ENCODE measurements at places on chromosomes 2 and 18.

DNA sequence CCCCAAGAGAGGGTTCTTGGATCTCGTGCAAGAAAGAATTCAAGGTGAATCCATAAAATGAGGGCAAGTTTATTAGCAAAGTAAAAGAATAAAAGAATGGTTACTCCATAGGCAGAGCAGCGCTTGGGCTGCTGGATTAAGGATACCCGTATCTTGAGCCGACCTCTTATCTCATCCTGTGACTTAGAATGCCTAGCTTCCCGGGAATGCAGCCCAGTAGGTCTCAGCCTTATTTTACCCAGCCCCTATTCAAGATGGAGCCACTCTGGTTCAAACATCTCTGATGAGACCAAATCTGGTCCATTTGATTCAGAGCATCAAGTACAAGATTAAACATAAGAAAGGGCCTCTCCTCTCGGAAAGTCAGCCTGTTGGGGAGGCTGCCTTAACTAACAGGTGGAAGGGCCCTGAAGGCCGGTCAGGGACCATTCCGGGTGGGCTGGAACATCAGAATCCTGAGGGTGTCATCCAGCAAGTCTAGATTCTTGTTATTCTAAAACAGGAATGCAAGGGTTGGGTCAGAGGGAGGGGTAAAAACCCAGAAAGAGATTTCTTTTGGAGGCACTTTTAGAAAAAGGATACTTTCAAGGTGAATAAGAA lies 5.8 kb downstream of the PSD4 start:
- DNase-seq, result no peak

GRCh38 chr2:13676269-13676668 lies 956.2 kb upstream of the LRATD1 start:
- DNase-seq, result no peak

DNA sequence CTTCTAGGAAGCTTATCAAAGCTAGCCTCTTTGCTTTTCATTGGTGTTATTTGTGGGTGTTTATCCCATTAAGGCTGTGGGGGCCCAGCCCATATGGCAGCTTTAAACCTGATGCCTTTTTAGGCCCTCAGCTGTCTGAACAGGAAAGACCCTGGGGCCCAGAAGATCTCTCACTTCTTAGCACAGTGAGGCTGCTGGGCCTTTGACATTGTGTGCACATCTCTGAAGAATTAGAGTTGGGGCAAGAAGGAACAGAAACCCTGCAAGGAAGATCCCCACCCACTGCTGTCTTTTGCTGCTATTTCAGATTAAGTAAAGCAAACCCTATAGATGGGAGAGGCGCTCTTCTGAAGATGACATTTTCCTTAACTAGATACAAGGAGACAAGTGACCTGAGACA lies 250.0 kb downstream of the SMAD2 start:
- DNase-seq, result no peak

- DNase-seq, result no peak
Observed at GRCh38 chr18:48899558-48900174, 51.1 kb downstream of the SMAD7 start.

- no peak for DNase-seq
Observed at GRCh38 chr18:53789376-53790247, 434.9 kb downstream of the MBD2 start.

- DNase-seq, result no peak
Observed at GRCh38 chr2:166773308-166773949, 114.9 kb upstream of the XIRP2 start.

DNA sequence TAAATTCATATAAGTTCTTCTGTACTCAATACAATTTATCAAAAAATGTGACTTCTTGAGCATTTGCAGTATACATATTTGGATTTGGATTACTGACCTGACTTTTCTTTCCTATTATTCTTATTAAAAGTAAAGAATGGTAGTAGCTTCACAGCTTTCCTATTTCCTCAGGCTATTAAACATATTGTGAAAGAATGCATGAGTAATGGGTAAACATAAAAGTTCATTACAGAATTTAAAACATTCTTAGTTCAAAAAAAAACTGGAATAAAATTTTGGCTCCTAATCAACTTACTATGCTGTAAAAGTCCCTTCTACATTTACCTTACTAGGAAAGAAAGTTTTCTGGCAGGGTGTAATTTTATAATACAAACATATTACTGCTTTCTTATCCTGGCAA lies 27.3 kb upstream of the C2orf66 start:
- no peak for DNase-seq

DNA sequence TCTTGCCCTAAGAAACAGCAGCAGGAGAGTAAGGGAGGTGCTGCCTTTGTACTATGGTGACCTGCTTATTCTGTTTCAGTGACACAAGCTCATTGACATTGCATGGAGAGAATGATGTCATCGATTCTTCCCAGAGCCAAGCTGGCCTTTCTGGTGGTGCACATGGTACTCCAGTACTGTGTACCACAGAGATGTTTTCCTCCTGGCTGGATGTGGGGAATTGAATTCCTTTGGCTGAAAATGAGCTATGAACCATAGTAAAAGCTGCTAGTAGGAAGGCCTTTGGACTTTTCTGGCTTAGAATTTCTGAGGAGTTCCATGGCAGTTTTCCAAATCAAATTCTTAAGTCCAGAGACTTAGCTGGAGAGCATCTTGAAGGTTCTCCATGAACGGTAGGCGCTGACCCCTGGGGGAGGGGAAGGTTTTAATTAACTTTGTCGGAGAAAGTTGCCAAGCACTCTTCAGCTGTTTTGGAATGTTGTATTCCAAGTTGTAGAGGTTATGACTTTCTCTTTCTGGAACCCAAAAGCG lies 17.1 kb upstream of the B3GNT2 start:
- DNase-seq, result no peak

DNA sequence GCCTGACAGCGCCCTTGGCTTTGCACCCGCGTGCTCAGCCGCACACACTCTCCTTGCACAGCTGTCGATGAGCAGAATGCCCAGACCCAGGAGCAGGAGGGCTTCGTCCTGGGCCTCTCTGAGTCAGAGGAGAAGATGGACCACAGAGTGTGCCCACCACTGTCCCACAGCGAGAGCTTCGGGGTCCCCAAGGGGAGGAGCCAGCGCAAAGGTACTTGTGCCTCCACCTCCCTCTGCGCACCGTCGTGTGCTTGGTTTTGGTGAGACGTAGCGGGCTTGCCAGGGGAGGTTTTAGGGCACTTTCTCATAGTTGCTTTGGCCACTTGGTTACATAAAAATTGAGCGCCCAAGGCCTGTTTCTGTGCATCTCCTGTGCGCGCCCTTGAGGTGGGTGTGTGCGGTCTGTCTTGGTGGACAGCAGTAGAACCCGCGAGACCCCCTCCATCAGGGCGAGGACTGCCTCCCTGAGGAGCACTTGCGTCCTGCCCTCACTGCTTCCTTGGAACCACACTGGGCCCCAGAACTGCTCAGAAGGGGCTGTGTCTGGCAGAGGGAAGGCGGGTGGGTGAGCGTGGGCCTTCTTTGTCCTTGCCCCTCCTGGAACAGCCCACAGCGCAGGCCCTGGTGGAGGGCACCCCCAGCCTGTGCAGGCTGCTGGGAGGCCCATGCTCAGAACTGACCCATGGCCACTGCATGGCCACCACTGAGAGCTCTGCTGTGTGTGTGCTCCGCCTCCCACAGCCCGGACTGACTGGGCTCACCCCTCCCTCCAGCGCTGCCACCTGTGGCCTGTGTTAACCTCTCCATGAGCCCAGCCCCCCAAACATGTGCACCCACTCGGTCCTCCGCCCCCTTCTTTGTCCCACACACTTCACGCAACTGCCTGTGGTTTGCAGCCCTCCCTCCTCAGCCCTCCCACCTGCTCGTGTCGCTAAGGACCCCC lies 95.9 kb downstream of the DGKD start:
- no peak for DNase-seq

GRCh38 chr2:29443151-29443550 lies 327.9 kb downstream of the CLIP4 start:
- DNase-seq, result peak; percentile 96

GRCh38 chr2:159573846-159574606 lies 42.3 kb downstream of the BAZ2B start:
- DNase-seq, result no peak

GRCh38 chr2:104854498-104855220 lies 744 bp downstream of the POU3F3 start:
- no peak for DNase-seq

DNA sequence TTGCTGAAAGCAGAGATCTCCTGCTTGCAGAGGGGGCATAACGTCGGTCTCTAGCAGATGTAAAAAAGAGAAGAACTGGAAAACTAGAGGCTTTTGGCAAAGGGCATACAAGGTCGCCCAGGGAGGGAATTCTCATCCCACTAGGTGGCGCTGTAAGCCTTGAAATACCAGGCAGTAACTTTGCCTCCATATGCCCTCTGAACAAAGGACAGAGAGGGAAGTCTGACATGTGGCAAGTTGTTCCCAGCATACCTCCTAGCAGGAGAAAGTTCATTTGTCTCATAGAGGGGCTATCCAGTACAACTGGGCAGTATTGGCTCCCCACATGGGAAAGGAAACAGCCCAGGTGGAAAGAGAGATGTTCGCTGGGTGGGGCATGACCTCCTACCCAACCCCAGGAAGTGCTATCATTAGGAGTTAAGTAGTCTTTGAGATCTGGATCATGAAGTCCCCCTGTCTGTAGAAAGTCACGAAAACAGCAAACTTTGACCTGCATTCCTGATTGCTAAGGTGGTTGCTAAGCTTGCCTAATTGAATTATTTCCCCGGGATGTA lies 39.9 kb downstream of the STK17B start:
- no peak for DNase-seq

GRCh38 chr18:47727409-47727808 lies 203.1 kb downstream of the SMAD2 start:
- no peak for DNase-seq

- no peak for DNase-seq
Observed at GRCh38 chr2:126515471-126515870, 140.5 kb upstream of the GYPC start.

GRCh38 chr18:3283908-3284307 lies 22.0 kb downstream of the MYL12B start:
- DNase-seq, result peak; percentile 15
